CD8-positive, alpha-beta memory T cell (primary cell): ENCODE measurements at places on chromosomes 5 and 9. TPM values are rescaled to one million over a fixed set of nuclear protein-coding genes. Genes with fewer than 3 reads are reported as not detected.

DNA sequence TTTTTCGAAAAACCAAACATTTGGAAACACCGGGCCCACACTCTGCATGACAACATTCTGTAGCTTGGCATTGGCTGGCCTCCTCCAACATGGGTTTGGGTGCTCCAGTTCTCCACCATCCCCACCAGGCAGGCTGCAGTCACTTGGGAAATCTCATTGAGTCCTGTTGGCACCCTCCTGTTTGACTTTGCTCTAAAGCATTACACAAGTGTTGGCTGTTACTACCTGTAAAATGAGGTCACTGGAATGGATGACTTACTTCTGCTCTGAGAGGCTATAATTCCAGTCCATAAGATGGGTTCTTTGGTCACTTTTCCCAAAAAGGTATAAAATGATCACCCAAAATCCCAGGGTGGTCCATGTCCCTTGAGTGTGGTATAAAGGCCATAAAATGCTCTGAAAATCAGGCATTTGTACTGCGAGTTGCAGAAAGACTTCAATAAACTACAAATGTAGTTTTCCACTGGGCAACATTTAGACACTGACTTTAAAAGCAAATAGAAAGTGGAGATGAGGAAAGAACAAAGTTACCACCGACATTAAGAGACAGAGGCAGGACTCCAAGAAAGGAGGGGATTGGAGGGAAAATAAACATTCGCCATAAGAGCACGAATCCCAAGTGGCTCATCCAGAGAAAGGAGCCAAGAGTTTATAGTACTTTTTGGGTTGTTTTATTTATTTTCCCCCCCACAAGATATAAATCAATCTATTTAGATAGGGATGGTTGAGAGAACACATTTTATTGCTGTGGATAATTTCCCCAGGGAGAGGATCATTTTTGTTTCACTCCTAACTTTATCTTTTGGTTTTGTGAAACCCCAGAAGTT is 295.1 kb downstream of the TLE1 start:
- no peak overlapping the region for H3K27ac ChIP-seq
- no peaks in the 10 kb centered on the region for H3K4me1 ChIP-seq
- DNase-seq = no peak
- no peak overlapping the region for H3K4me3 ChIP-seq

DNA sequence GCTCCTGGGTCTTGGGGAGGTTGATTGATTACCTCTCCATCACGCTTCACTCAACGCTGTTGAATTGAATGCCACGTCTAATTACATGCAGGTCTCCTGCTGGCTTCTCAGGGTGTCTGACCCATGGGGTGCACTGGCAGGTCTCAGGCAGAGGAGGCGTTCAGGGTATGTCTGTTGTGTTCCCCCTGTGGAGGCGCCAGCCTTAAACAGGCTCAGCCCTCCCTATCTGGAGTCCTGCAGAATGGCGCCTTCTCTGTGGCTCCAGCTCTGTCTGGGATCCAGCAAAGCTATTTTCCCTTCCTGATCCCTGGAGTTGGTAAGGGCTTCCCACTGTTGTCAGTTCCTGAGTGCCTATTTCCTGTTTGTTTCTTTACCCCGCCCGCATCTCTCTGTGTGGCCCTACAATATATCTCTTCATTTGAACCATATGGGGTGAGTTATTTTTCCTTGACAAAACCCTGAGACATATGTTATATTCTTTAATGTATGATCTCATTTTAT is 150.0 kb downstream of the NTRK2 start:
- H3K4me1 ChIP-seq = no peaks in the 10 kb centered on the region
- no peak overlapping the region for H3K27ac ChIP-seq
- H3K27me3 ChIP-seq = no peaks in the 10 kb centered on the region
- H3K4me3 ChIP-seq = no peak overlapping the region
- H3K36me3 ChIP-seq = no peaks in the 10 kb centered on the region

GRCh38 chr5:141398608-141399007 is 861 bp downstream of the PCDHGB5 start:
- H3K4me3 ChIP-seq = no peak overlapping the region
- DNase-seq = no peak
- H3K27ac ChIP-seq = no peak overlapping the region
- no peaks in the 10 kb centered on the region for H3K4me1 ChIP-seq
- H3K27me3 ChIP-seq = peaks cover 21% of the 10 kb centered on the region

DNA sequence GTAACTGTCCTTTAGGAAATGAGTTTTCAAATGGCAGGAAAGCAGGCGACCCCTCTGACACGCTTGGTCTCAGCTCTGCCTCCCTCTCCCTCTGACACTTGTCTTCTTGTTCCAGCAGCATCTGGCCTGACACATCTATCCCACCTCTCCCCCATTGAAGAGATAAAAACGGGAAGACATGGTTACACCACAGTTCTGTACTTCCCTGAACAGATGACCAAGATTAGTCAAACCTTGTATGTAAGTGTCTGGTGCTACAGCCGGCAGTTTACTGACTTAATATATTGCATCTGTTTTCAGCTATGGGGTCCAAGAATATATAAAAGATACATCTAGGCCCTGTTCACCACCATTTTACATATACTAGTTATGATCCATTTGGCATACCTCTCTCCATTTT is 29.6 kb upstream of the MLLT3 start:
- no peak overlapping the region for H3K4me3 ChIP-seq
- no peaks in the 10 kb centered on the region for H3K27me3 ChIP-seq
- H3K36me3 ChIP-seq = no peaks in the 10 kb centered on the region
- no peak for DNase-seq
- H3K4me1 ChIP-seq = no peaks in the 10 kb centered on the region
- H3K27ac ChIP-seq = no peak overlapping the region

DNA sequence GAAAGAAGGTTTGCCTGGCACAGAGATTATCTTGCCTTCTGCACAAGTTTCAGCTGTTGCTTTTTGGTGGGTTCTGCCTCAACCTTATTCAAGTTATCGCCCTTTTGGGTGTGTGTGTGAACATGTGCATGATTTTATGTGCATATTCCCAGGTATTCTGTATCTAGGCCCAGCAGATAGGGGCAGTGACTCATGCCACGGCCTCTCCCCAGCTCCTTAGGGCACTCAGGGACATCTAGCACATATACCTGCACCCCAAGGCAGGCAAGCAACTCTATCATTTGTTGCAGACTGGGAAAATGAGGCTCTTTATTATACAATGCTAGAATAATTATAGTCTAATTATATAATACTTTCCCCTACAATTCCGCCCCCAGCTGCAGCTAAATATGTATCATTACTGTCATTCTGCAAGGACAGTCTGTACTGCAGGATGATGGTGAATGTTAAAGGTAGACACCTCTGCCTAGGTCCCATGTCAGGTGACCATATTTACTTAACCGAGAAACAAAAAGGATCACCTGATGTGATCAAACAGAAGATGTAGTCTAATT is 128.9 kb downstream of the PDE8B start:
- H3K36me3 ChIP-seq = no peaks in the 10 kb centered on the region
- H3K27me3 ChIP-seq = no peaks in the 10 kb centered on the region
- H3K4me3 ChIP-seq = no peak overlapping the region
- no peaks in the 10 kb centered on the region for H3K4me1 ChIP-seq
- H3K27ac ChIP-seq = no peak overlapping the region
- DNase-seq = no peak

GRCh38 chr5:155303120-155303519 is 289.6 kb downstream of the KIF4B start:
- H3K27me3 ChIP-seq = no peaks in the 10 kb centered on the region
- H3K4me1 ChIP-seq = no peaks in the 10 kb centered on the region

DNA sequence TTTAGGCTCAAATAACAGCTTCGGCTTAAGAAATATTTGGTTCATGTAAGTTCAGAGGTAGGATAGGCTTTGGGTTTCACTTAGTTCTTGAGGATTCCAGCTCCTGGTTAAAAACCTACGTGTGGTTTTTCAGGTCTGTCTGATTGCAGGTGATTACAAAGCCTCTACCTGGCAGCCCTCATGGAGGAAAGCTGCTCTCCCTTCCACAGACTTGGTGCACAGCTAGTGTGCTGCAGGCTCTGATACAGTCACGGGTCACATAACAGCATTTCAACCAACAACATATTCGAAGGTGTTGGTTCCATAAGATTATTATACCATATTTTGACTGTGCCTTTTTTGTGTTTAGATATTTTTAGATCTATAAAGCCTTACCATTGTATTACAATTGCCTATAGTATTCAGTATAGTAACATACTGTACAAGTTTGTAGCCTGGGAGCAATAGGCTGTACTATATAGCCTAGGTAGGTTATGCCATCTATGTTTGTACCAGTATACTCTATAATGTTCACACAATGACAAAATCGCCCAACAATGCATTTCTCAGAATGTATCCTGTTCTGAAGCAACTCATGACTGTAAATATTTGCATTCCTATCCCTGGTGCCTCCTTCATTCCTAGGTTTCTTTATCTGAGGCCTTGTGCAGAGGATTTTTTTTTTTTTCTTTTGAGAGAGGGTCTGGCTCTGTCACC is 8.0 kb upstream of the DCP2 start:
- H3K27ac ChIP-seq = peak overlapping the region; percentile 14
- no peak for DNase-seq
- H3K4me3 ChIP-seq = no peak overlapping the region
- no peaks in the 10 kb centered on the region for H3K36me3 ChIP-seq
- no peaks in the 10 kb centered on the region for H3K27me3 ChIP-seq

GRCh38 chr5:133141746-133142145 is 89.9 kb downstream of the HSPA4 start:
- H3K27me3 ChIP-seq = no peaks in the 10 kb centered on the region
- no peak overlapping the region for H3K4me3 ChIP-seq
- no peaks in the 10 kb centered on the region for H3K4me1 ChIP-seq
- no peaks in the 10 kb centered on the region for H3K36me3 ChIP-seq
- no peak for DNase-seq
- H3K27ac ChIP-seq = no peak overlapping the region

GRCh38 chr9:113664181-113664875 is 200.8 kb downstream of the RGS3 start:
- H3K27ac ChIP-seq = no peak overlapping the region
- no peaks in the 10 kb centered on the region for H3K27me3 ChIP-seq
- no peak overlapping the region for H3K4me3 ChIP-seq
- no peaks in the 10 kb centered on the region for H3K36me3 ChIP-seq
- no peaks in the 10 kb centered on the region for H3K4me1 ChIP-seq

- peaks cover 14% of the 10 kb centered on the region for H3K36me3 ChIP-seq
- no peak for DNase-seq
- no peaks in the 10 kb centered on the region for H3K27me3 ChIP-seq
- H3K4me1 ChIP-seq = peaks cover 18% of the 10 kb centered on the region
- H3K27ac ChIP-seq = no peak overlapping the region
These were observed 14.0 kb downstream of the FAM13B start for GRCh38 chr5:138018849-138019248.

- H3K36me3 ChIP-seq = no peaks in the 10 kb centered on the region
- H3K27me3 ChIP-seq = no peaks in the 10 kb centered on the region
- H3K27ac ChIP-seq = no peak overlapping the region
- H3K4me3 ChIP-seq = no peak overlapping the region
- H3K4me1 ChIP-seq = no peaks in the 10 kb centered on the region
These were observed 39.8 kb upstream of the FBXL17 start for GRCh38 chr5:108421713-108422112.

DNA sequence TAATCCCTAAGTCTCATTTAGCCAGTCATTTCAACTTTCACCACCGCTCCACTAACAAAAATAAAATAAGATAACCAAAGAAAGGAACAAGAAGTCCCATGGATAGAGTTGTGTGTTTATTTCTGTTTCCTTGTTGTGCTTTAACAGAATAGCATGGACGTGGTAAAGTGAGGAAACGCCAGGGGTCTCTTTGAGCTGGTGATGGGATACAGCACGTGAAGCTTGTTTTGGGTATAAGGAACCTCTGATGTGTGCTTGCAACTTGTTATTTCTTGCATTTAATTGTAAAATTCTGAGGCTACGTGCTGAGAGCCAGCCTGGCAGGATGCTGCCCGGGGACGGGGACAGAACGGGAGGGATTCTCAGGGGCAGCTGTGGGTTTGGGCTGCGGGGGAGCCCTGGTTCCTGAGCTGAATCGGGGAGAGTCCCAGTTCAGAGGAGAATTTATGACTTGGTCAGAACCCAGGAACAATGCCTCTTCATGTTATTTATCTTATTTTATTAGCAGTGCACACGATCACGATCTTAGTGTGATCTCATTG is 63.4 kb downstream of the ANKRD33B start:
- H3K27ac ChIP-seq = no peak overlapping the region
- peaks cover 15% of the 10 kb centered on the region for H3K4me1 ChIP-seq
- H3K36me3 ChIP-seq = no peaks in the 10 kb centered on the region
- H3K27me3 ChIP-seq = no peaks in the 10 kb centered on the region
- H3K4me3 ChIP-seq = peak overlapping the region; percentile 85

DNA sequence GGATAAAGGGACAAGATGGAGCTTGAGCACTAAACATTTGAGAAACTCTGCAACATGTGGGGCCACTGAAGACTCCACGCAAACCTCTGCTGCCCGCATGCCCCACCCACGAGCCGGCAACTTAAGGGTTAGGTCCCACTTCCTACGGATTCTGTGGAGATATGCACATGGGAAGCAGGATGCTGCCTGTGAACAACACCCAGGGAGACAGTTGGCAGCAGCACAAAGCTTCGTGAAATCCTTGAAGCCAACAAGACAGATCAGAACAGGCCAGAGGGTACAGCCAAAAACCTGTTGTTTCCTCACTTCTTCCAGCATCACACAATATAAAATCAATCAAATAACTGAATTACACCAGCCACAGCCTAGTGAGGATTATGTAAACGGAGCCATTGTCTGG is 270.4 kb downstream of the ENC1 start:
- no peaks in the 10 kb centered on the region for H3K27me3 ChIP-seq
- no peak overlapping the region for H3K27ac ChIP-seq
- H3K4me3 ChIP-seq = no peak overlapping the region
- no peaks in the 10 kb centered on the region for H3K4me1 ChIP-seq

DNA sequence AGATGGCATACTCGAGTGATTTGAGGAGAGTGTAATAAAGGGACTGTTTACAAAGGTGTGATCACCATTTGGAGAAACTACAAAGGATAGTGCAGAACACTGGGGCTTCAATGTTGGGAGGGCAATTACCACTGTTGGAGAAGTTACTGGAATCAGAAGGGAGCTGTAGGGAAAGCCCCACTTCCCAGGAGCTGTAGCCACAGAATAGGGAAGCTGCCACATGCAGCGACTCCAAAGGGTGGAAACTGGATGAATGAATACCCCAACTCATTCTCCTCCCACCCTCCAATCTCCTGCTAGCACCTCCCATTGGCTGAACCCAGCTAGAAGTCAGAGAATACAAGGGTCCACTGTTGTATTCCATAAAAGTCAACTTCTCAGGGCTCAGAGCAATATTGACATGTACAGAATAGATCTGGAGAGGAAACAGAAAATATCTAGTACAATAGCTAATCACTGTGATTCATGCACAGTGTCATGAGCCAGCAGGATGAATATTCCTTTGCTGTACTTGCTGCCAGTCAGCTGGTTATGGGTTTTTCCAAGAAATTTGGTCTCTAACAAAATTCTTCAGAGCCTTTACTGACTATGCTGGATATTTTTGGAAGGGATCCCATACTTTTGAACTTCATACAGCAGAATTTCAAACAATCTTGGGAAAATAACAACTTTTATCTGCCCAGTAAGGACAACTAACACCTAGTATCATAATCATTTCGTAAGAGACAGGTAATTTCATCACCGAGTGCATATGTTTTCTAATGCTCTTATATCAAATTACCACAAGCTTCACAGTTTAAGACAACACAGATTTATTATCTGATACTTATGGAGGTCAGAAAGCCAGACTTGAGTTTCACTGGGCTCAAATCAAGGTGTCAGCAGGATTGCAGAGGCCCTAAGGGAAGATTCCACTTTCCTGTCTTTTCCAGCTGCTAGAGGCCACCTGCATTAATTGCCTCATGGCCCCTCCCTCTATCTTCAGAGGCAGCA is 39.6 kb downstream of the PDCD1LG2 start:
- no peaks in the 10 kb centered on the region for H3K27me3 ChIP-seq
- H3K27ac ChIP-seq = no peak overlapping the region
- no peaks in the 10 kb centered on the region for H3K4me1 ChIP-seq
- H3K4me3 ChIP-seq = no peak overlapping the region
- DNase-seq = no peak

IFNA2 gene
- not detected for total RNA-seq

SLC34A1 gene
- 0.09 TPM for total RNA-seq

DAPK1 gene
- 4.3 TPM for total RNA-seq

PCDHGB1 gene
- total RNA-seq = not detected

CRAT gene
- 9.8 TPM for total RNA-seq

IL7R gene
- 272 TPM for total RNA-seq
